ENCODE measurements at places on chromosomes 6 and 20.
A peak's percentile ranks its signal among the peaks of the same experiment; 100 is the strongest.

GRCh38 chr6:25556516-25556915 is 95.5 kb upstream of the SCGN start:
- peak; percentile 74 for DNase-seq

- DNase-seq: no peak
Measured at GRCh38 chr6:75220357-75220756, 14.5 kb upstream of the COL12A1 start.

GRCh38 chr6:162245830-162246420 is 481.6 kb downstream of the PRKN start:
- no peak for DNase-seq

DNA sequence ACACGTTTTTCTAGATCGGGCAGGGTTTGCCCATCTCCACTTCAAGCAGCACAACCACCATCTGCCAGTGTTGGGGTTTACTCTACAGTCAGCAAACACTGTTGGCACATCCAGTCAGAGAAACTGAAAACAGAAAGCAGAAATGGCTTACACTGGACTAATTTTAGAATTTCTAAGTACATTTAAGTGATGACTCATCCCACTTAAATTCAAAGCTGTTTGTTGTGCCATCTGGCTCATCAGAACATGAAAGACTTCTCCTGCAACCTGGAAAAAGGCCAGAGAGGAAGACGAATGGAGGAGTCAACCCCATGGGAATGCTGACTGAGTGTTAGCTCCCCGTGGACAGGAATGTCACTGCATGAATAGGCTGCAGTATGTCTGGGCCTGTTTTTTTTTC is 21.8 kb downstream of the FAM209B start:
- no peak for DNase-seq

DNA sequence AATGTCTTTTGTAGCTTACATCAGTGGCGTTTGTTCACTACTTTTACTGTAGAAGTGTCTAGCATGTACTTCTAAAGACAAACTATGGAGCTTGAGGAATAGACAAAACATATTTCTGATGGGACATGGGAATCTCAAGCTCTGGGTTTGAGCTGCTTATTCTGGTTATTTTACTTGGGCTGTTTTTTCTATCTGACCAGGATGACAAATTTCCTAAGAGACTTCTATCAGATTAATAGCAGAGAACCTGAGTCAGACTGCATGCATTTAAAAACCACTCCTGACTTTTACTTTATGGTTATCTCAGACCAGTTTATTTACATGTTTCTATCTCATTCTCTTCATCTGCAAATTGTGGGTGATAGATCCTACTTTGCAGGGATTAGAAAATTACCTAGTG is 1282.3 kb upstream of the GJE1 start:
- no peak for DNase-seq

DNA sequence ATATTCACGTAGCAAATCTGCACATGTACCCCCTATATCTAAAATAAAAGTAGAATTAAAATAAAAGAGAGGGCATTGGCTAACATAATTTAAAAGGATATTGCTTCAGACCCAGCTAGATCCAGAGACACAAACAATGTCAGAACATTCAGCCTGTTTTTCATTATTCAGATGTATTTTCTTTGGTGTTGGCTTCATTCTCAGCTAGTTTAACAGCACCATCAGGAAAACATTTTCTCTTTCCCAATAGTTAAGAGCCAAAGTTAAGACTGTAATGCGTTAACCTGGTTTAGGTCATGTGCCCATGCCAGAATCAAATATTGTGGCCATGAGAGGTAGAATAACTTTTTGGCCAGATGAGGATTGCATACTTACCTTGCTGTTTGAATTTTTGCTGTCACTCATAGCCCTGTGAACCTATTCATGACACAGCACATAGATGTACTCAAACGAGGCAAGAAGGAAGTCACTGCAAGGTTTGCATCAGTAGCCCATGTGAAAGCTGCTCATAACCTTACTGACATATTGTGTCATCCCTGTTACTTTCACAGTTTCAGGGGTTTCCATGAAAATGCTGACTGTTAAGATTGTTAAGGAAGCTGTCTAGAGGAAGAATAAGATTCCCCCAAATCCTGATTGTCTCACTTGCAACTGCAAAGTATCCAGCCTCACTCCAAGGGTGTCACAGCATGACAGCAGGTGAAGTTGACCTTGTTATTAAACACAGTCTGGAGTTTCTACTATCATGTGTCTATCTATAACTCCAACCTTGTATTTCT is 233.1 kb downstream of the PACRG start:
- DNase-seq: no peak

DNA sequence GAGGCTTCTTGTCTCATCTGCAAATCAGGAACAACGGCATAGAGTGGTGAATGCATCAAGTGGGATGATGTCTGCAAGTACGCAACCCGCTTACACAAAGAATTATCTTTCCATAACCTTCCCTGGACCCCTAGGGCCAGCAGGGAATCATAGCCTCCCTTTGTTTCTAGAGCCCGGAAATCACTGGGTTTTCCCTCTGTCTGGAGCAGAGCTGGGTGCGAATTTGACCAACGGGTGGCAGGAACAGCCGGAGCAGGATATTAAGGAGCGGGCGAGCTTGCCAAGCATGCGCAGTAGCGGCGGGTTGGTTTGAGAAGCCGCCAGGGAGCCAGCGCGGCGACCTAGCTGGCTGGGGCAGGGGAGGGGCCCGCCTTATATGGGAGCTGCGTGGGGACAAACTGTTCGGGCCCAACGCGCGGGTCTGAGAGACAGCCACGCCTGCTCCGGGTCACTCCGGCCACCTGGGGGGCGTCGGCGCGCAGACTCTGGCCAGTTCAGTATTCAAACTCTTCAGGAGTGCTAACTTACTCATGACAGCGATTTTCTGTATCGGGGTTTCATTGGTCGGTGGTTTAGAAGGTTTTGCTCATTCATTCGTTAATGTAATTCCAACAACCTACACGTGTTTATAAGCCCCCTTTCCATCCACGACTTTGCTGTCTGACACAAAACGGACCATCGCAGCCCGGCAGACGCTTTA is 1.6 kb upstream of the KIF16B start:
- DNase-seq: peak; percentile 64

DNA sequence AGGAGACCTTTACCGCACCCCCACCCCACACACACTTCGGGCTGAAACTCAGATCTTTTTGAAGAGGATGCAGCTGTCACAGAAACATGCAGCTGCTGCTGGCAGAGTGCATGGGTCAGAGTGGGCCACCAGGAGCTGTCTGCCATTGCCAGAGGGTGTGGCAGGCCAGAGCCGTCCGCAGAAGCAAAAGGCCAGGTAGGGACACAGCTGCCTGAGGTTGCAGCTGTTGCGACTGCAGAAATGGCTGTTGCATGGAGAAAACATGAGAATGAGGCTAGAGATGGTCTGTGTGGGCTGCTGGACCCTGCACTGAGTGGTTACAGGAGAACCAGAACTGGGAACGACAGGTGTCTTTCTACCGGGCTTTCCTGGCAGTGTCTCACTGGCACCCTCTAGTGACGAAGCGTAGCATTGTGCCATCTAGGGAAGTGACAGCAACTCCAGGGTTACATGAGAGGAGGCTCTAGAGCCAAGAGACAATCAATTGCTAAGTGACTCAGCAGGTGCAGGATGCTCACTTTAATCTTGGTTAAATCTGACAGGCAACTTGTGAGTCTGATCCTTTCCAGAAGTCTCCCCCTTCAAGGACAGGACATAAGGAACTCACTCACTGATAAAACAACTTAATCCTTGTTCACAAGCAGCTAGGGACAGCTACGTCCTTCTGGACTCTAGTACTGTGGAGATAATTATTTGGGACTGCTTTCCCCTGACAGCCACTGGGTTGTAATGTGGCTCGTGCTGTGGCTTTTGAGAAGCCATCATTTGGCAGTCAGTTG is 29.1 kb upstream of the SERPINB9 start:
- DNase-seq: peak; percentile 72

- no peak for DNase-seq
Measured at GRCh38 chr6:137870308-137870644, 3.2 kb downstream of the TNFAIP3 start.

- DNase-seq: no peak
Measured at GRCh38 chr20:34791289-34792020, 34.0 kb downstream of the NCOA6 start.

DNA sequence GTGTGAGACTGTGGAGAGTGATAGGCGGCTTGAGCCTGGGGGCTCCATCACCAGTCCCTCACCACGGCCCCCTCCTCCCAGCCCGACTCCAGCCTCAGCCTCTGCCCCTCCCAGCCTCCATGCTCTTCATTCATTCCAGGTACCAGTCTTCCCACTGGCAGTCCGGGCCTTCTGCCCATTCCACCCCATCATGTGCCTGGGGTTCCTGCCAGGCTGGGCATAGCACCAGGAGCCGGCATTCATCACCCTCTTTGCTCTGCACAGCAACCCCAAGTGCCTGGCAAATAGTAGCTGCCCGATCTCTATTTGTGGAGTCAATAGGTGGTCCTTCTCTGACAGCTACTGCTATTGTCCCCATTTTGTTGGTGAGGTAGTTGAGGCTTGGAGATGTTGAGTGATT is 39.6 kb upstream of the GTSF1L start:
- DNase-seq: no peak

DNA sequence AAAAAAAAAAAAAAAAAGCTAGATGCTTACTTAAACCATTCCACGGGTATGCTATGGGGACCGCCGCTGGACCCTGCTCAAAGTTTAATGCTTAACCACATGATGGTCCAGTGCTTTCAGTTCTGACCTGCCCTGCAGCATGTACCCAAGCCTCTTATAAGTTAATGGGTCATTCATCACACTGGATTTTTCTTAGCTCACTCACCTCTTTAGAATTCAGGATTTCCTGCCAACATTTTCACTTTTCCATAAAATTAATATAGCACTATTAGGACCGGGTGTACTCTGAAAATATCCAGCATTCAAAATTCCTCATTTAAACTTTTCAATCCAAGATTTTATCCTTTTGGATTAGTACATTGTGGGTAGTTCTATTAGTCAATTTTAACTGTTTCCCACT is 140.8 kb downstream of the ALDH8A1 start:
- no peak for DNase-seq

- DNase-seq: no peak
Measured at GRCh38 chr6:108685970-108686369, 125.3 kb downstream of the FOXO3 start.

GRCh38 chr6:155313602-155314091 is 637 bp downstream of the TFB1M start:
- DNase-seq: no peak

DNA sequence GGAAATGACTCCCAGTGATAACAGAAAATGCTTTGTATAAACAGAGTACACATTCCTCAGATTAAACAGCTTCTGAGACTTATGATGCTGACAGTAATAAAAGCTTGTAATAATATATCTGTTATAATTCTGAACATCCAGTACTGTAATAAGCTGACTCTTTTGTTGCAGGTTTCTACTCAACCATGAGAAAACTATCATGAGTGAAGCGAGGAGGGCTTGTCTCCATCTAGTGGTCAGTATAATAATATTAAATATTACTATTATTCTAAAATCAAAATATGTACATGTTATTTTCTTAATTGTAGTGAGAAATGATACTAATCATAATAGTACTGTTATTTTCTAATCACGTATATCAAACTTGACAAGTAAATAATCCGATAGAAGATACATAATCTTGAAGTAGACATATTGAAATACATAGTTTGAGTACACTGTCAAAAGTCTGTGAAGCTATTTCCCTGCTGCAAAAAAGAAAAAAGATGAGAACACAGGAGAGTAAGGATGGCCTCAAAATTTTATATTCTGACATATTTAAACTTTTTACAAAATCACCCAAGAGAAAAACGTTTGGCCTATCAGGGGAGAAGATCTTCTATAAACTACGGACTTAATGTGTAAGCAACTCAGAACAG is 183.1 kb downstream of the MOXD1 start:
- DNase-seq: no peak

DNA sequence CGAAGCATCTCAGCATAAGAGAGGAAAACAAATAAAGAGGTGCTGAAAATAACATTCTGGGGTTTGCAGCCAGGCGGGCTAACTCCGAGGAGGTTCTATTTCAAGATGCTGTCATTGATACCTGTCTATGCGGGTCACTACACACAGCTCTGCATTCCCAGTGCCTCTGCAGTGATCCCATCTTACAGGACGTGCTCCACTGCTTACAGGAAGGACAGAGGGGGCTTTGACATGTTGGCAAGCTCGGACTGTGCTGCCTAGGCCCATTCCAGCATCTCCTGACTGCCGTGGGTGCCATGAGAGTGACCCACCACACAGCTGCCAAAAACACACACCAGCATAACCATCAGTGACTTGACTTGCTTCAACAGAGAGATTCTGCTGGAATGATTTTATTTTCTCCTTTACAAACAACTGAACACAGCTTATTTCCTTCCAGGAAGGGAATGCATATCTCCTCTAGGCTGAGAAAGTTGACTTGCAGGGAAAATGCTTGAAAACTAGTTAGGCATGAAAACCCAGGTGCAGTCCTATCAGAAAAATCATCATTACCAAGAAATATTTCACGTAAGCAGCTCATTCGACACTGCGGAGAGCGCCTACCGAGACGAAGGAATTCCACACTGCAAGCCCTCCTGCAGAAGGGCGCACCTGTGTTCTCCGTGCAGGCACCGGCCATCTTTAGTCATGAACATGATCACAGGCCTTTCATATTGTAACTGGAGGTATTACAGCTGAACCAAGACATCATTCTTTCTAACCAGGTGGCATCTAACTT is 62.5 kb downstream of the RAMACL start:
- no peak for DNase-seq

GRCh38 chr20:45218124-45218523 is 3.0 kb upstream of the SEMG2 start:
- no peak for DNase-seq

DNA sequence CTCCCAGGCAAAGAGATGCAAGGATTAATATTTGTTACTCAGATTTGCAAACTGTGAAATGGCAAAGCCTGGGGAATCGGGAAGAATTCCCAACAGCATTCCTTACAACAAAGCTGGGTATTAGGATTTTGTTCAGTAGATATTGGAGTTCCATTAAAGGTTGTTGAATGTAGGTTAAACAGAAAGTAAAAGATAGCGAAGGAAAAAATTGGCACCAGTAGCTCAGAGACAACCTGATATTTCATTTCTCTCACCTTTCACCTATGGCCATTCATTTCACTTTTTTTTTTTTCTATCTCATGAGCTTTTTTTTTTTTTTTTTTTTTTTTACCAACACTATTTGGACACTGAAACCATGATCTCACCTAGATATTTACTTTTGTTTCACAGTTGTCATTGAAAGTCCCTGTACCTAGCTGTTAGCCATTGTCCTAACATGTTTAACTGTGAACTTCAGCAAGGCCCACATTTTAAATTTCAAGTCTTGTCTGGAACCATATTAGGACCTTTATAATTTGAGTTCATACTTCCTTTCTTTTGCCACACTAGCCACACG is 552.5 kb downstream of the HAO1 start:
- DNase-seq: no peak

DNA sequence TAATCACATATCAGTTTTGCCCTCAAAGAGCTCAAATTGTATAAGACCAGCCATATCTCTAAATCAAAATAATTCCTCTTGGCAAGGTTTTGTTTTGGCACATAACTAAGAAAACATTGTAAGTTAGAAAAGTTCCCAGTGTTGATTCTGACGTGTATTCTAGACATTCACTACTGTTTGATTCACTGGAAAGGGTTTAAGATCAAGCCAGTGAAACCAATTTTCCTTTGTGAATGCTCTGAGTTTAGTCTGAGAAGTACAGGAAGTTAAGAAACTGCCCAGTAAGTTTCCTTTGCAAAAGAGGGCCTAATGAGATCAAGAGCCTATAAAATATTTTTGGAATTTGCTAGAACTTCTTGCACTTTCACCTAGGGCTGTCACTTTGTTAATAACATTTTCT is 143.0 kb downstream of the FNDC1 start:
- DNase-seq: no peak

- DNase-seq: no peak
Measured at GRCh38 chr6:3724451-3725144, 26.9 kb downstream of the PXDC1 start.
